Bronchial smooth muscle cell (primary cell): ENCODE measurements at places on chromosomes 3 and 15. TPM values are rescaled to one million over a fixed set of nuclear protein-coding genes. Genes with fewer than 3 reads are reported as not detected.

Gene CHST2
- 4.6 and 5.5 TPM in 2 replicates for total RNA-seq

Gene CORO2B
- 10.1 and 24.6 TPM in 2 replicates for total RNA-seq

Gene FRMD4B
- total RNA-seq, result under 0.01 and 0.16 TPM in 2 replicates

Gene BNC1
- total RNA-seq, result 1.7 and 4.3 TPM in 2 replicates

Gene SERPINI2
- total RNA-seq, result not detected in 2 replicates

Gene GOLGA6L10
- 0.86 and 1.1 TPM in 2 replicates for total RNA-seq

Gene FBXO40
- not detected in 2 replicates for total RNA-seq

Gene ZNF502
- 1.7 and 4.6 TPM in 2 replicates for total RNA-seq

Gene TRIM42
- total RNA-seq, result not detected in 2 replicates

Gene PLA2G4D
- not detected in 2 replicates for total RNA-seq

Gene ST3GAL6
- 1.3 TPM in 2 replicates for total RNA-seq

Gene THRB
- total RNA-seq, result 0.09 and 0.79 TPM in 2 replicates

Gene FGD5
- 0.16 TPM in 1 of 2 replicates, not detected in the other for total RNA-seq

Gene RGMA
- 1.1 and 1.9 TPM in 2 replicates for total RNA-seq

Gene COL6A5
- total RNA-seq, result not detected in 2 replicates

Gene TRH
- not detected in 2 replicates for total RNA-seq

Gene ADAMTS7
- 1.1 and 4.1 TPM in 2 replicates for total RNA-seq

Gene PRTG
- 0.47 and 1.2 TPM in 2 replicates for total RNA-seq
